ENCODE measurements at places on chromosomes 7 and 10. TPM values are rescaled to one million over a fixed set of nuclear protein-coding genes. Genes with fewer than 3 reads are reported as not detected.

The SEC61A2 gene
- total RNA-seq = 3.5 TPM

The TLX1 gene
- total RNA-seq = not detected

The VWA2 gene
- not detected for total RNA-seq

The DGKB gene
- not detected for total RNA-seq

The AGBL3 gene
- 0.44 TPM for total RNA-seq

The ZCCHC24 gene
- 4.0 TPM for total RNA-seq

The ZKSCAN5 gene
- 7.5 TPM for total RNA-seq

The HIP1 gene
- 24.6 TPM for total RNA-seq

The MRPL32 gene
- 47.9 TPM for total RNA-seq

The PRLHR gene
- not detected for total RNA-seq

The PLAC9 gene
- 0.40 TPM for total RNA-seq

The CCAR1 gene
- total RNA-seq = 17.5 TPM

The UNCX gene
- not detected for total RNA-seq

The CALCR gene
- total RNA-seq = not detected

The NDUFB8 gene
- 152 TPM for total RNA-seq

The VAX1 gene
- total RNA-seq = not detected

The CRHR2 gene
- total RNA-seq = not detected
